GM12891 (cell line): ENCODE measurements at places on chromosomes 7 and 10.

DNA sequence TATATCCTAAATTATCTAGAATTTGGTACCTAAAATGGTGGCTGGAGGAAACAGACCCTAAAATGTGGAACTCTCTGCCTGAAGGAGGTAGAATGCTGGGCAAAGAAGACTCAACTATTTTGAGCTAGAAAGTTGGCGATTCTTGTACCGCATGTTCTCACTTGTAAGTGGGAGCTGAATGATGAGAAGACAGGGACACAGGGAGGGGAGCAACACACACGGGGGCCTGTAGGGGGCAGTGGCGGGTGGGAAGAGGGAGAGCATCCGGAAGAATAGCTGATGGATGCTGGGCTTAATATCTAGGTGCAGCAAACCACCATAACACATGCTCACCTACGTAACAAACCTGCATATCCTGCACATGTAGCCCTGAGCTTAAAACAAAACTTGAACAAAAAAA is 250.6 kb downstream of the CALN1 start:
- DNase-seq: no peak

- DNase-seq: no peak
These were observed 235.0 kb upstream of the IGFBP3 start for GRCh38 chr7:46156086-46156485.

- no peak for DNase-seq
These were observed 83.4 kb downstream of the ZNF365 start for GRCh38 chr10:62457598-62457997.

- no peak for DNase-seq
These were observed 143.4 kb downstream of the DOCK1 start for GRCh38 chr10:127048630-127049029.

- no peak for DNase-seq
These were observed 175.6 kb downstream of the OTUD1 start for GRCh38 chr10:23614483-23614882.

DNA sequence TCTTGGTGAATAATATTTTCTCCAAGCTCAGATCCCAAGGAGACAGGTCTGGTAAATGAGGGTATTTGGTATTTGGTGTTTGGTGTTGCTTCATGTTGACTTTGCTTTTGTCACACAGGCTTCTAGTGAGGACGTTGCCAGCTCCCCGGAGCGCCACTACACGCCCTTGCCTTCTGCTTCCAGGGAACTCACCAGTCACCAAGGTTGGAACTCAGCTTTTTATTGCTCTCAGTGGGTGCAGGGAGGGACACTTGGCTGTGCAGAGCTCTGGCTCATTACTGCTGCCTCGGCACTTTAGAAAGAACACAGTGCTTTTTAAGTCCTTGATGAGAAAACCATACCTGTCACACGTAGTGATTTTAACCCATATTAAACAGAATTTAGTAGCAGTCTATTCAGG is 892.9 kb downstream of the LRMDA start:
- DNase-seq: no peak

DNA sequence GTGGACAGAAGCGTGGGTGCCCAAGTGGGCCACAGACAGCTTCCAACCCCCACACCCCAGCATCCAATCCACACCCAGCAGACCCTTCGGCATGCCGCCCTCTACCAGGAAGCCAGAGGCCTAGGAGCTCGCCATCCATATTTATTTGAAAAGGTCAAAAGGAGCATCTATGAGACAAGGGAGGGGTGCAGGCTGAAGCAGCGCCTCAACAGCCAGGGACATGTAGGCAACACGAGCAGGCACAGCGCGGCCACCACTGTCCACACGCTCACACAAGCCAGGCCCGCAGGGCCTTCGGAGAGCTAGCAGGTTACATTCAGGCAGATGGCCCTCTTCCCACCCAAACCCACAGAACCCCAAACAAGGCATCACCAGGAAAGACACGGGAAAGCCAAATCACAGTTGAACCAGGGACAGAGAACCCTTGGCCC is 34.6 kb downstream of the PSAP start:
- no peak for DNase-seq

- no peak for DNase-seq
These were observed 84.4 kb upstream of the FGL2 start for GRCh38 chr7:77284005-77284404.

GRCh38 chr7:102064361-102065025 is 222.2 kb upstream of the SH2B2 start:
- no peak for DNase-seq

- no peak for DNase-seq
These were observed 58.4 kb upstream of the PCGF5 start for GRCh38 chr10:91162050-91162494.

- DNase-seq: no peak
These were observed 1055.2 kb upstream of the POT1 start for GRCh38 chr7:125984795-125985194.
